ENCODE measurements at places on chromosomes 5 and 9.

DNA sequence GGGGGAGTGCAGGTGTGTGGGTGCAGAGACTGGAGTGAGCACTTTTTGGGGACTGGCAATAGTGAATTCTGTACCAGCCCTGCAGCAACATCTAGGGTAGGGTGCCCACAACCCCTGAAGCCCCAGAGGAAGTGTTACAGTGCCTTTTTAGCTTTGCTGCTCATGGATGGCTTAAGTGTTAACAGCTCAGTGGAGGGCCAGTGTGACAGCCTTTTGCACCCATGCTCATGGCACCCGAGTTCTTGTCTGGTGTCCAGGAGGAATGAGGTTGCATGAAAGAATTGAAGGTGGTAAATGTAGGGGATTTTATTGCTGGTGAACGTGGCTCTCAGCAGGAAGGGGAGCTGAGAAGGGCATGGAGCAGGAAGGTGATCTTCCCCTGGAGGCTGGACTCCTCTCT, 107.3 kb downstream of the MRPL36 start:
- DNase-seq = no peak

DNA sequence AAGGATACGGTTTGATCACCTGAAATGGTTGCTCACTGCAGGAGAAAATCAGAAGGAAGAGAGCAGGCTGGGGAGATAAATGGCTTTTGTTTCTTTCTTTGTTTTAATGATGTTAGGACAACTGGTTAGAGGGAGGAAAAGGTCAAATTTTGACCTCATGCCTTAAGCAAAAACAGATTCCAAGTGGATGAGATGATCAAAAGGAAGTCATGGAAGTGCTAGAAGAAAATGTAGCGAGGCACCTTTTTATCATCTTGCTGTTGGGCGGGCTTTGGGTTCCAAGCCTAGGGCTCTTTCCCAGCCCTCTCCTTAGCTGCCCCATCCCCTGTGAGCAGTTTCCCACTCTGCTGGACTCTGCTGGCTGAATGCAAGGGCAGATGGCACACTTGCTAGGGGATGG, 127.9 kb downstream of the ADAMTS2 start:
- DNase-seq = no peak

DNA sequence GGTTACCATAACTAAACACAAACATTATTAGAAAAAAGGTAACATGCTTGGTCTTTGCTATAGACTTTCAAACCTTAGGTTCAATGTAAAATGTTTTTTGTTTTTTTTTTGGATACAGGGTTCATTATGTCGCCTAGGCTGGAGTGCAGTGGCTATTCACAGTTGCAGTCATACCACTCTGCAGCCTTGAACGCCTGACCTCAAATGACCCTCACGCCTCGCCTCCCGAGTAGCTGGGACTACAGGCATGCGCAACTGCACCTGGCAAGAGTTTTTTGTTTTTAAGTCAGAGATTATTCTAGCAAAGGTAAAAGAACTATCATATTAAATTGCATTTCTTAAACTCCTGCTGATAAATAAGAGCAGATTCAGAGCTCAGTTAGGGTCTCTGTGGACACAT, 55.1 kb upstream of the NR5A1 start:
- DNase-seq = no peak

GRCh38 chr9:110125207-110125751, 82.7 kb downstream of the C9orf152 start:
- DNase-seq = no peak

DNA sequence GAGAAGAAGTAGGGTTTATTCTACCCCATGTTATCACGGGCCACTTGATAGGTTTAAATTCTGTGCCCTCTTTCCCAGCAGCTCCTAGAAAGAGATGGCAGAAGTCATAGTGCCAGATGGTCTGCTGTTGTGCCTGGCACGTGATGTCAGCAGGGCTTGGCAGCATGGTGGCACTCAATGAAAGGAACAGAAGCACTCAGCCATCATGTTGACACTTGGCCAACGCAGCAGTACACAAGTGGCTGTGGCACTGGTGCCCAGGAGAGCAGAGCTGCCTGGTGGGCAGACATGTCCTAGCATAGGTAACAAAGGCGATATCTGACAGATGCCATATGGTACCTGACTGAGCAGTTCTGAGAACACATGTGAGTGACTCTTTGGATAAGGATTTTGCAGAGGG, 796.4 kb upstream of the ACO1 start:
- DNase-seq = no peak

- no peak for DNase-seq
Observed at GRCh38 chr9:36249189-36249588, 9.1 kb downstream of the GNE start.

GRCh38 chr5:56168066-56168478, 65.1 kb downstream of the ANKRD55 start:
- no peak for DNase-seq

DNA sequence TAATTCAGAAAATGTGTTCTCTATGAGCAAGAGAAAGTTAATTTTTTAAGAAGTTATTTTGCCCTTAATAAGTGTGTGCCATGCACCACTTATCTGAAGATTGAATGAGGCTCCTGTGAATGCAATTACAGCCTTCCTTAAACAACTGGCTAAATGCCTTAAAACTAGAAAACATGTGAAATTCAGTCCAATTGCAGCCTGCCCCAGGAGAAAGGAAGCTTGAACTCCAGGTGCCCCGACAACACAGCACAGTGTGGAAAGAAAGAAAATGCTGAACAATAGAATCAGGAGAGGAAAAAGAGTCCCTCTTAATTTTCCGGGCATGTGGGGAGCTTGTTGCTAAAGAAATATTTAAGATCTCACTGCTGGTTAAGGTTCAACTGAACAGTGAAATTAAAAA, 8.8 kb downstream of the LHFPL2 start:
- no peak for DNase-seq

- DNase-seq = no peak
Observed at GRCh38 chr5:116440457-116441001, 134.1 kb downstream of the SEMA6A start.

GRCh38 chr5:135005076-135005475, 29.0 kb downstream of the PITX1 start:
- DNase-seq = no peak

DNA sequence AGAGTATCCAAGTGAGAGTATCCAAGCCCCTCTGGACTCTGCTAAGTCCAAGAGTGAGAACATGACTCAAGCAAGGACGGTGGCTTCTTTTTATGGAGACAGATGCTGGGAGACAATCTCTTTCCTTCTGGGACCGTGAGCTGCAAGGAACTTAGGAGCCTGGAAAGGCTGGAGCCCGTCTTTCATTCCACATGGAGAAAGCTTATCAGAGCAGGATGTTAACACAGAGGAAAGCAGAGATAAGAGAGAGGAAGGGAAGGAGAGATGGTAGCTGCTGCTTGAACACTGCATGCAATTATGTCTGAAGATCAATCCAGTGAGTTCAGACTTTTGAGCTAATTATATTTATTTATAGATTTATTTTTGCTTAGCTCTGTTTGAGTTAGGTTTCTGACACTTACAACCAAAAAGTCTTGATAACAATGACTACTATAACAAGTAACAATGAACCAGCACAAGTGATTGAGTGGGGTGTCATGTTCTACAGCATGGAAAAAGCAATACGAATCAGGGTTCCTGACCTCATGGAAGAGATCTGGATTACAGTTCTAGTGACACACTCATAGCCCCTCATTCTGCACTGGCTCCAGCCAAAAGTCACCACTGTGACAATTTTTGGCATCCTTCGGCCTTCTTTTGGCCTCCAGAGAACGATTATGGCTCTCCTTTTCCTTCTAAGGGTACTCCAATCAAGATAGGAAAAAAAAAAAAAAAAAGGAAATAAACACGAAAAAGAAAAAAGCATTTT, 71.5 kb downstream of the PRLR start:
- DNase-seq = no peak

- DNase-seq = no peak
Observed at GRCh38 chr5:127875235-127876021, 172.2 kb downstream of the CCDC192 start.

- DNase-seq = no peak
Observed at GRCh38 chr5:24547132-24547531, 97.6 kb downstream of the CDH10 start.

- DNase-seq = no peak
Observed at GRCh38 chr9:109751253-109751652, 28.7 kb upstream of the PALM2AKAP2 start.

DNA sequence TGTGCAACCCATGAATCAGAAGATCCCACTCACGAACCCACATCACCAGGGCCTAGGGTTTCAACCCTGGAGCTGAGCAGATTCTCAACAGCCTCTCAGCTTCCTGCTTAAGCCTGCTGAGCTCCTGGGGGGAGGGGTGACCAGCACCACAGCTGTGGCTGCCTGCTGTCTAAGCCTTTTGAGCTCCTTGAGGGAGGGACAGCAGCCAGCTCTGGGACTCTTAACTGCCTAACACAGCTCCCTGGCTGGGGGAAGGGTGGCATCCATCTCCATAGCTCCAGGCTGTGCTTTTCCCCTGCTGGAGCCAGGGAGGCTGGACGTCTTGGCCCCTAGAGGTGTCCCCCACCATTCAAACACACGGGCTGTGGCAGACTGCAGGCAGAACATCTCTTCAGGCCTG, 250.3 kb downstream of the DMAC1 start:
- no peak for DNase-seq

DNA sequence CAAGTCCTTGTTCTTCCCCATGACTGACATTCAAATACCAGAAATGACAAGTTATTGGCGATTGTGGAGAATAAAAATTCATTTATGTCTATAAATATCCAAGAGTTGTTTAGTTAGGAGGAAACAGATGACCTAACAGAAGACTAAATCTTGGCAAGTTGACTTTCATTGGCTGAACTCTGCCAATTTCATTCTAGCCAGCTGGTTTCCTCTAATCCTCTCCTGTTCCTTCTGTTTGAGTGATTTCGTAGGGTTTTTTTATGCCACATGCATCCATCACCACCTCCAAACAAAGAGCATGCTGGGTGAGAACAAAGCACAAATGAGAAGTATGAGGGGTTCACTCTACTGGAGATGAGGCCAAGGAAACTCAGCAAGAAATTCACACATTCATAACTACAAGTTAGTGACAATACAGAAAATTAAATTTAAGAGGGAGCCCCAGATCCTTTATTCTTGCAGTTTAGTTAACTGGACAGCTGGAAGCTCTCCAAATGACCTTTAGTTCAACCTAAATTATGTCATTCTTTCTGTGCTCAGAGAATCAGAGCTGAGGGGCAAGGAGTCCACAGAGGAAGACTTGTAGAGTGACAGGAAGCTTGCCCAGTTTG, 932.0 kb downstream of the TLE4 start:
- DNase-seq = no peak

DNA sequence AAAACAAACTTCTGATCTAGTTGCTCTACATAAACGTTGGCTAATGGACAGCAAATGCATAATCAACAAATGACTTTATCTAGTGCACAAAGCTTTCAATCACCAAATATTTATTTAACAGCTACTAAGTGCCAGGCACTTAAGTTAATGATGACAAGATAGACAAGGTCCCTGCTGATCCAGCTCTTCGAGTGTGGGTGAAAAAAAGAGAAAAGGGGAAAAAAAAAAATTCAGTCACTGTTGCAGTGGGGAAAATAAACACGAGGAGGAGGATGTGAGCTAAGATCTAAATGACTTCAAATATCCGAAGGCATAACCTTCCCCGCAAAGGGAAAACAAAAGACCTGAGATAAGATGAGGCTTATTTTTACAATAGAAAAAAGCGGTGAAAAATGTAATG, 9.6 kb downstream of the PSIP1 start:
- DNase-seq = no peak

GRCh38 chr5:160991205-160991604, 139.2 kb upstream of the ATP10B start:
- DNase-seq = no peak

DNA sequence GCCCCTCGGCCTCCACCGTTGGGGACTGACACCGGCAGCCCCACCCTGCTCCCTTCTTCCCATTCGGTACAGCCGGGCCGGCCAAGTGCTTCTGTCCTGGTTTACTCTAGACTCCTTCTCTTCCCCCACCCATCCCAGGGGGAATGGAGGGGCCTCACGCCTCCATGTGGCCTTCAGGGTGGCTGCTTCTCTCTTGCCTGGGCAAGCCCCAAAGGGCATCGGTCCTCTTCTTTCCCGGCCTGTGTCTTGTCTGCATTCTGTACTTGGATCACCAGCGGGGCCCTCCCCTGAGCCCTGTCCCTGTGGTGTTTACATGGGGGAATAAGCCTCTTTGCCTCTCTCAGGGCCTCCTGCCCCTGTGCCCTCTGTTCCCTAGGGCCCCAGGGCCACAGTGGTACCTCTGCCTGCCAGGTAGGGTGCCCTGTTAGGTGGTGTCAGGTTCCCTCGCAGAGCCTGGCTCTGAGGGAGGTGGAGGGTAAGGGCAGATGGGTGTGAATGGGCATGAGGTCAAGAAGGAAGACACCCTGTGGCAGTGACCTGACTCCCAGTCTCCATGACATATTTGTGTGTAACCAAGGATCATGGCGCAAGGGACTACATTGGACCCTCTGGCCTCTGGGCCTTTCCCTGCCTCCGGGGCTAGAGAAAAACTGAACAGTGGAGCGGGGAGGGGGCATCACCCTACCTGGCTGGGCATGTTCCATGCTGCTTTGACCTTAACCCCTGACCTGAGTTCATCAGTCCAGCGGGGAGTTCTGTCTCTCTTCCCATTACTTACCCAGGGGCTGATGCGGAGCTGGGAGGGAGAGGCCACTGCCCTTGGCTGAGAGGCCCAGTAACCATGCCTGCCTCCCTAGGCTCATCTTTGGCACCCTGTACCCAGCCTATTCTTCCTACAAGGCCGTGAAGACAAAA, 1.6 kb downstream of the REEP2 start:
- no peak for DNase-seq

DNA sequence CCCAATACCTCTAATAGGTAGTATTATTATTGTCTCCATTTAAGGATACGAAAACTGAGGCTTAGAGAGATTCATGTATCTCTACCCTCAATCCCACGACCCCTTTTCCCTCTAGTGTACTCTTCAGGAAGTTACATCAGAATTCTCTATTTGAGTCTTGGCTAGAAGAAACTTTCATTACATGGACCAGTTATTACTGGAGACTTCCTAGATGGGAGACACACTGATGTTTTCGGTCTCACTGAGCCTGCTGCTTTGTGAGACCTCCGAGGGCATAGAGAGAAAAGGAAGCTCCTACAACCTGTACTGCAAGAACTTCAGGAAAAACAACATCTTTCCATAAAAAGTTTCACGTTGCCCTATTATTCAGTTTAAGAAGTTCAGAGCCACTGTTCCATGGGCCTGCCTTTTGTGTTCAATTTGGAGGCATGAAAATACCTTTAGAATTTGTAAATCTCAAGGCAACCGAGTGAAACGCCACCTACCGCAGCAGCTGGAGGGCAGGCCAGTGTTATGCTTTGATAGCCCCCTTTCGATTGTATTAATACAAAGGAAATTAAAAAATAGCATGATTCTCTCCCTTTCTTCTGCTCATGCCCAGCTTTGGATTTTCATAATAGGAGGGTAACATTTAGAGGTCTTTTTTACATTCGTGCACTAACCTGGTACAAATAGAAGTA, 223.3 kb downstream of the EBF1 start:
- no peak for DNase-seq

GRCh38 chr5:87061046-87061445, 206.6 kb upstream of the RASA1 start:
- no peak for DNase-seq

- DNase-seq = no peak
Observed at GRCh38 chr5:173281910-173282309, 46.3 kb downstream of the STC2 start.

All from stimulated activated CD4-positive, alpha-beta T cell treated with anti-CD3 and anti-CD28 coated beads, Interleukin-4, amount 100 ng/mL, for 48 hours (primary cell).